ENCODE measurements at places on chromosomes 3 and 15. TPM values are rescaled to one million over a fixed set of nuclear protein-coding genes. Genes with fewer than 3 reads are reported as not detected.

The TMEM207 gene
- total RNA-seq, result not detected

The FRMD5 gene
- total RNA-seq, result not detected

The SPINK8 gene
- not detected for total RNA-seq

The SLC12A1 gene
- total RNA-seq, result not detected

The ADGRG7 gene
- total RNA-seq, result not detected
